ENCODE measurements at places on chromosomes 11 and 22.

- peak; percentile 80 for DNase-seq
Measured at GRCh38 chr11:72091292-72091691, 10.6 kb downstream of the LRRC51 start.

DNA sequence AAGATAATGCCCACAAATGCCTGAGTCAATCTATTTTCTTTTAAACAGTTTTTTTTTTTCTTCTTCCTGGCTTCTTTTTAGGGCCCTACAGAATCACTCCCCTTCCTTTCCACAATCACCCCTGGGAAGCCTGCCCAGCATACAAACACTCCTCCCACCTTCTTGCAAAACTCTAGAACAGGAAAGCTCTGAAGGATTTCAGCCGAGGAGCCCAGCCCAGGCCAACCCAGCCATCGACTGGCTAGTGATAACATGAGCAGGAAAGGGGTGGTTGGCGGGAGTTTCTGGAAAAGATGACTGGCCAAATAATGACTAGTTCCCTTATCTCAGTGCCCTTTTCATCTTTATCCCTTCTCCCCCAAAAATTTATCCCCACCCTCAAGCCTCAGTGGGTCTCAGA is 68.2 kb downstream of the USP35 start:
- peak; percentile 73 for DNase-seq

- no peak for DNase-seq
Measured at GRCh38 chr11:93020248-93021046, 51.0 kb downstream of the MTNR1B start.

DNA sequence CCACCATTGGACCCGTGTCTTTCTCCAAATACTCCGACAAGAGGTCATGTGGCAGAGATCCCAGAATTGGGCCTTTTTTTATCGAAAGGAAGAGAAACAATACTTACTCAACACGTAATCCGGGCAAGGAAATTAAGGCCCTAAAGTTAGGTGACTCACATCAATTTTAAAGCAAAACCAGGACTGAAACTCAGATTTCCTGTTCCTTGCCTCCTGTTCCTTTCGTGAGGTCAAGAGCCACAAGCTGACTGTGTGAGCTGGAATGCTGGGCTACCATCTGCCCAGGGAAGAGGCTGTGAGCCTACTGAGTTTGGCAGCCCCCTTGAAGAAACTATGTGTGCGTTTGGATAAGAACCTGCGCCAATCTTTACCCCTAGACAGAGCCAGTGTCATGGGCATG is 27.1 kb upstream of the MRGPRX2 start:
- no peak for DNase-seq

DNA sequence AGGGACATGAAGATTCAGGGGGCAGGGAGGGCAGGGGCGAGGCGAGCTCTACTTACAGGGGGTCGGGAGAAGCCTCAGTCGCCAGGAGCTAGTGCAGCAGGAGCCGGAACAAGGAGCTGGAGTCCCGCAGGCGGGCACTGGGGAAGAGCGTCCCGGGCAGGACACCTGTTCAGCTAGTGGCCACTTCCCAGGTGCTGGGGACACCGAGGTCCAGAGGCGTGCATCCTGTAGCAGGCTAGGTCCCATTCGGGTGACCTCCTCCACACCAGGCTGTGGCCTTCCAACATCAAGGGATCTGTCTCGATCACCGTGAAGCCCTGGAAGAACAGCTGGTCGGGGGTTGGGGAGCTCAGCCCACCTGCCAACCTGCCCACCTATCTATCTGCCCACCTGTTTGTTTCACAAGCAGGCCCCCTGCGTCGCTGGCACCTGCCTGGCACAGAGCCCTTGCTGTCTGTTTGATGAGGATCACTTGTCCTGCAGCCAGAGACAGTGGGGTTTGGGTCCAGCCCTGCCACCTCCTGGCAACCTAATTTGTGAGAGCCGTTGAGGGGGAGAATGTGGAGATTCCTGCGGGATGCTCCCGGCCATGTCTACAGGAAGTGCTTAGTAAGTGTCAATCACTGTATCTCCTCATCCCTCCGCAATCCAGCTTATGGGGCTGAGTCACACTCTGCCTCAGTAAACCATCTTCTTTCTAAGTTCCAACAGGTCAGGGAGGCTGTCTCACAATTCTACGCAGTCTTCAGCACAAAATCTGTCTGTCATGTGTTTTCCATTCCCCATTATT is 940.9 kb downstream of the BRD1 start:
- no peak for DNase-seq

DNA sequence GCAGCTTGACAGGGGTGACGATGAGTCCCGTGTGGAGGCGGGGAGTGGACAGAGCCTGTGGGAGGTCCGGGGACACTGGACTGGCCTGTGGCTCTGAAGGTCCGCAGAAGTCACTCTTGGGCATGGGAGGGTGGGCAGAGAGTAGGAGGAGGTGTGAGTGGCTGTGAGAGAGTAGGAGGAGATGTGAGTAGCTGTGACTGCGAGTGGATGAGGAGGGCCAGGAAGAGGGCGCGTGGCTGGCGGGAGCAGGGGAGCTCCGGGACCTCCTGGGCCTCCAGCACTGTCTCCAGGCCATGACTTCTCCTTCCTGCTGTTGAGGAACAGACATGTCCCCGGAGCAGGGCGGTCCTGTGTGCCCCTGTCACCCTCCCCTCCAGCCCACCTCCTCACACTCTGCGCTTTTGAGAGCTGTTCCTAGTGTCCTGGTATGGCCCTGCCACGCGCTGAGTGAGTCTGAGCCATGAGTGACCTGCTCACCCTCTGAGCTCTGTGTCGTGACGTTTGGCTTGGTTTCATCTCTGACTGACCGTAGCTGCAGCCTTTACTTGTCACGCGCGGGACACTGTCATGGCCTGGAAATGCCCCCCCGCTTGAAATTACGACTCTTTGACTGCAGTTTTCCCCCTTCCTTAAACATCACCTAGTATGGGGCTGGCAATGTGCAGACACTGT is 391.5 kb downstream of the TBC1D22A start:
- DNase-seq: peak; percentile 24

- DNase-seq: no peak
Measured at GRCh38 chr22:49492308-49492707, 335.4 kb downstream of the BRD1 start.

- DNase-seq: peak; percentile 3
Measured at GRCh38 chr11:16846305-16846704, 107.9 kb downstream of the C11orf58 start.

DNA sequence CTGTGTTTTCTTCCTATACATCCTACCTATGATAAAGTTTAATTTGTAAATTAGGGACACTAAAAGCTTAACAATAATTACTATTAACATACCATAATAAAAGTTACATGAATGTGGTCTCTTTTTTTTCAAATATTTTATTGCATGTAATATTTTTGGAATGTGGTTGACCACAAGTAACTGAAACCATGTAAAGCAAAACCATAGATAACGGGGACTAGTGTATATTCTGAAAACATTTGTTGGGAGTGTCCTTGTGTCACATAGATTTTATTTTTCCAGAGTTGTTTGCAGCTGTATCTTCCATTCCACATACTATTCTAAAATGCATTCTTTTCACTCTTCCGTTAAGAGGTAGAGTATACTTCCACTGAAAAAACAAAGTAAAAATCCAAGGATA is 200.4 kb downstream of the KIF18A start:
- DNase-seq: no peak

DNA sequence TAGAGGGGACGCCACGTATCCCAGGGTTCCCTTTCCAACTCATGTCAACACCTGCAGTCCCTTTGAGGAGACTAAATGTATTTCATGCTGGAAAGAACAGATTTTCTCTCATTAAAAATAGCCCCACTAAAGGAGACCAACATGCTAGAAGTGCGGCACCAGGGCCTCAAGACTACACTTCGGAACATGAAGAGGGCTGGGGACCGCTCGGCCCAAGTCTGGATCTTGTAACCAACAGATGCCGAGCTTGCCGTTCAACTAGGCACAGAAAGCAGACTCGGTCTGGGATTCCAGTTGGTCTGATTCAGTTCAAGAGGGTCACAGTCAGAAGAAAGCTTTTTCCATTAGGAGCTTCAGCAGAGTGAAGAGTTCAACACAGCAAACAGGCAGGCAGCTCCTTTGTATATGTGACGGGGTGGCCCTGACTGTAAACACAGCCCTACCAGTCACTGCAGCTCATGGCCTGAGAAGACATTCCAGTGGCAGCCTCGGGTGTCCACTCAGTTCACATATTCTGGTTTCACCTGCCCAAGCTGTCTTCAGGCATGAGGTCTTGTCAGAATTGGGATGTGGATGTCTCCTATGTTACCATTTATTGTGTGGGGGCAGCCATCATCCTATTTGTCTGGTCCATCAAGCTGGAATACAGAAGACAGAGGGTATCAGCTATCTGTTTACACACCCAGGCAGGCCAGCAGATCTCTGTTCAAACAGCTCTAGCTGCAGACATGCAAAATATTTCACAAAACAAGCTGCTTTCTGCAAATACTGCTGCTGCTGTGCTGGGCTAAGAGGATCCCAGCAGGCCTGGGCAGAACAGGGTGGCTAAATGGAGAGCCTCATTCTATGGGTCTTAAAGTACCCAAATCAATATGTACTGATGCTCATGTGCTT is 8.8 kb downstream of the RIC8A start:
- no peak for DNase-seq

DNA sequence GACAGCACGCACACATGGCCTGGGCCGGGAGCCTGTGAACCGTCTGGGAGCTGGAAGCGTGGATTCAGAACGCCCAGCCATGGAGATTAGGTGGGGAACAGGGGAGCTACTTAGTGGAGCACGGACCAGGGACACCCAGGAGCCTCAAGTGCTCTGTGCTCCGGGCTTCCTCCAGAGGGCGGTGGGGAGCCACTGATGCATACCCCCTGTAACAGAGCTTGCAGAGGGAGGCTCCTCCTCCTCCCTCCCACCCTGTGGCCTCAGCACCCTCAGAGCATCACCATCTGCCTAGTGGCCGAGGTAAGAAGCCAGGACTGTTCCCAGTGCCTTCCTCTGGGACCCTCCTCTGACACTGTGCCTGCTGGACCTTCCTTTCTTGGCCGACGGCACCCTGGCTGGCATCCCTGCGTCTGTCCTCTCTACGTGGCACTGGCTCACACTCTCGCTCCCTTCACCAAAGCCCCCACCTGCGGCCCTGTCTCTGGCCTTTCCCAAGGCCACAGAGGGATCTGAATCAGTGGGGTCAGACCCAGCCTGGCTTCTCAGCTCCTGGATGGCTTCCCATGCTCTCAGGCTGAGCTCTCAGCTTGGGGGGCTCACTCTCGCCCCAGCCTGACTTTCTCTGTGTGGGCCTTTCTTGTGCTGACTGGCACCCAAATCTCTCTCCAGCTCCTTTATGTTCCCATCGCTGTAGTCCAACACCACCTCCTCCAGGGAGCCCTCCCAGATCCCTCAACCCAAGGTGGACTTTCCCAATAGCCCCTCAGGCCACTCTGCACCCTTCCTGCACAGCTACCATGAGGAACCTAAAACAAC is 780.9 kb downstream of the BRD1 start:
- DNase-seq: peak; percentile 67

- no peak for DNase-seq
Measured at GRCh38 chr11:68033708-68034045, 3.2 kb downstream of the NDUFS8 start.

- no peak for DNase-seq
Measured at GRCh38 chr11:100785148-100785983, 98.3 kb downstream of the ARHGAP42 start.

DNA sequence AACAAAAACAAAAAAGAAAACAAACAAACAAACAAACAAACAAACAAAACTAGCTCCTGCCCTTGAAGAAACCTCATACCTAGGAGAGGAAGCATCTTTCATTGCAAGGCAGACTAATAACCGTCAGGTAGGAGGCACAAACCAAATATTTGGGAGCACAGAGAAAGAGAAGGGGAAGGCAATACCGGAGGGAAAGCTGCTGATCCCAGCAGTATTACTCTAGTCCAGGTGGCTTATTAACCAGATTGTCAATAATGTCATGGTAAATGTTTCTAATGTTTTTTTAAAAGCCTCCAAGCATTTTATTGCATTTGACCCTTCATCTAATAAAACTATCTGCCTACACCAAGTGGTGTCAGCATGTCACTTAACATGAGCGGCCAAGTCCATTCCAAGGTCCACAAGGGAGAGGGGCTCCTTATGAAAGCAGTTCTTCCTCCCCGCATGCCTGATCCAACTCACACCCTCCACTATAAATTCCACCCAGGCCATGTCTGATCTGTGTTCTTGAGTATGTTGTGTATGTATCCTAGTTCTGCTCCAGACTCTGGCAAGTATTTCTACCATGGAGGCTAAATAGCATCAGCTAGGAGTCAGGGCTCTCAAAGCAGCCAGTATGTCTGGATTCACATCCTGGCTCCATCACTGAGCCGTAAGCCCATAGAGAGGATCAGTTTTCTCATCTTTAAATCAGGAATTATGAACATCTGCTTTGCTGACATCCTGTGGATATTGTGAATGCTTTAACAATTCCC is 208.1 kb upstream of the TENM4 start:
- no peak for DNase-seq

- DNase-seq: no peak
Measured at GRCh38 chr11:20790622-20791021, 121.2 kb downstream of the NELL1 start.

- DNase-seq: no peak
Measured at GRCh38 chr11:1773131-1773993, 9.6 kb upstream of the CTSD start.

DNA sequence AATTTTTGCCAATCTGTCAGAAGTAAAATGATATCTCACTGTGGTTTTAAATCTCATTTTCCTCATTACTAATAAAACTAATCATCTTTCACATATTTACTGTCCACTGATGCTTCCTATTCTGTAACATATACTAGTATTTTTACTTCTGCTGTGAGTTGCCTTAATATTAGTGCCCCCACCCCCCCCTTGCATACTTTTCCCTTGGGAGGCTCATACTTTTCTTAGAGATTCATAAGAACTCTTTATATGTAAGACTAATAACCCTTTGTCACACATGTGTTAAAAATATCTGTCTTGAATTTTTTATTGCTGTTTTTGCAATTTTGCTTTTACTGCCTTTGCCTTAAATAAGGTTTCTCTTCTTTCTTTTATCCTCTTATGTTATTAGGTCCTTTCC is 87.2 kb downstream of the PHF21A start:
- no peak for DNase-seq

DNA sequence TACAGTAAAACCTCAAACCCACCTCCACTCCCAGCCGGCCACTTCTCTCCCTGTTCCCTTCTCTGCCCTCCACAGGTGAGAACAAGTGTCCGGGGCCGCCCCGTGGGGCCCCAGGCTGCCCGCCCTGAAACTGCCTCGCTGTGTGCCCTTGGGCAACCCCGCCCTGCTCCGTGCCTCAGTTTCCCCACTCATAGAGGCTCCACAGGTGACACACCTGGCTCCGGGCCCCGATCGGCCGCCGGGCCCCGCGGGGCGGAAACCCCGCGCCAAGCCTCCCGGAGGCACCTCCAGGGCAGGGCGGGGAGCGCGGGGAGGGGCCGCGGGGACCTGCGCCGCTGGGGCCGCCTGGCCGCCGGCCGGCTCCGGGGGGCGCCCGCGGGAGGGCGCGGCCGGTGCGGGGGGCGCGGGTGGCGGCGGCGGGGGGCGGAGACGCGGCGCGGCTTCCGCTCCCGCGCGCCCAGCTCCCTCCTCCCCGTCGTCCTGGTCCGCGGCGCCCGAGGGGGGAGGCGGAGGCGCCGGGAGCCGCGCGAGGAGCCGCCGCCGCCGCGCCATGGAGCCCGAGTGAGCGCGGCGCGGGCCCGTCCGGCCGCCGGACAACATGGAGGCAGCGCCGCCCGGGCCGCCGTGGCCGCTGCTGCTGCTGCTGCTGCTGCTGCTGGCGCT is at the start of gene LRP5:
TSS of gene LRP5 (plus strand) at position 475 of the 663 bp plus-strand sequence. CDS start at position 599, 124 bp downstream.
- DNase-seq: peak; percentile 64

- no peak for DNase-seq
Measured at GRCh38 chr11:112374486-112375140, 114.0 kb upstream of the PLET1 start.
